Stimulated activated CD8-positive, alpha-beta memory T cell treated with anti-CD3 and anti-CD28 coated beads, Interleukin-7, amount 100 ng/mL, for 1 hour (primary cell): ENCODE measurements at places on chromosomes 3 and 15.

- DNase-seq = no peak
These were observed 3.9 kb downstream of the CIAO2A start for GRCh38 chr15:64089543-64090280.

DNA sequence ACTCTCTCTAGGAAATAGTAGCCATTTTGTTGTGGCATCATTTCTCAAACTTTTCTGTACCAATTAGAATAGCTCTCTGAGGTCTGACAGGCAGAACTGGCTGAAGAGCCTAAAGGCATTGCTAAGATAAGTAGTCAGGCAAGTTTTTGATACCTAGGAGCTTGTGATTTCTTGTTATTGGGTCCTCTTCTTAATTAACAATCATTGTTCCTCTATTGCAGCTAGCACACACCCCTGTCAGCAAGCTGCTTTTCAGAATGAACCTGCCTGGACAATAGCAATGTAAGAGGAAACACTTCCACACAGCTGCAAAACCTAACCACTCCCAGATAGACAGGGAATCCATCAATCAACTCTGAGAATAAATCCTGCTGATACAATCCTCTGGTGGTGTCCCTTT lies 403.9 kb upstream of the TBL1XR1 start:
- DNase-seq = no peak

- no peak for DNase-seq
These were observed 29.5 kb downstream of the NANOGP8 start for GRCh38 chr15:35055416-35056105.

GRCh38 chr15:100940767-100941379 lies 21.7 kb downstream of the LRRK1 start:
- DNase-seq = no peak

DNA sequence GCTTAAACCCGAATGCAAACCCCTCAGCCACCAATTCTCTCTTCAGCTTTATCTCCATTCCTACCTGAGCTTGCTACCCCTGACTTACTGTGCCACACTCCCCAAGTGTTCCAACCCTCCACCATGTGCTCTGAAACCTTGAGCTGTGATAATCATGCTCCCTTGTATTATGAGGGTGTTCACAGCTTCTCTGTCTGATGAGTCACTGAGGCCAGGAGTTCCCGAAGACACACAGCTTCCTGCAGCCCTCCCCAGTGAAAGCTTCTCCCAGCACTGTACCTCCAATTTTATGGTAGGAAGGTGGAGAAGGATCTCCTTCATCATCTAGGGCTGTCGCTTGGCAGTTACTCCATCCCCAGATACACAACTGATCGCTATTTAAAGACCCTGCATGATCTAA lies 24.9 kb downstream of the STAC start:
- no peak for DNase-seq

GRCh38 chr3:9387322-9387655 lies 10.1 kb upstream of the SETD5 start:
- DNase-seq = no peak

GRCh38 chr3:66041116-66041515 lies 2.4 kb upstream of the MAGI1 start:
- no peak for DNase-seq

- DNase-seq = no peak
These were observed 3.6 kb downstream of the CLDN1 start for GRCh38 chr3:190318666-190319065.

- DNase-seq = no peak
These were observed 31.6 kb downstream of the CACNA1D start for GRCh38 chr3:53525765-53526703.

- no peak for DNase-seq
These were observed 47.0 kb downstream of the CALML4 start for GRCh38 chr15:68158046-68158628.

DNA sequence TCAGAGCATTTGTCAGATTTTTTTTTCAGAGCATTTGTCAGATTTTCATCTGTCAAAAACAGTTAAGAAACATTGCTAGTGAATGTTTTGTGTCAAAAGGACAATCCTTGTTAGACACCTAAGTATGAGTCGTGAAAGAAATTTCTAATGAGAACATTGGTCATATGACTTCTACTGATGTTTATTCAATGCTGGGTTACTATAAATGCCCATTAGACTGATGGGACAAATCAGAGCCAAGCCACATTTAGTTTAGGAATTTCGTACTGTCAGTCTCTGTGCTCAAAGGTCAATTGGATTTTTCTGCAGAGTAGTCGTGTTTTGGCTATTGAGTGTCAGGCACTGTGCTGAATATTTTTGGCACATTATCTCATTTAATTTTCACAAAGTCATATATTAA lies 31.6 kb downstream of the TSC22D2 start:
- DNase-seq = no peak

DNA sequence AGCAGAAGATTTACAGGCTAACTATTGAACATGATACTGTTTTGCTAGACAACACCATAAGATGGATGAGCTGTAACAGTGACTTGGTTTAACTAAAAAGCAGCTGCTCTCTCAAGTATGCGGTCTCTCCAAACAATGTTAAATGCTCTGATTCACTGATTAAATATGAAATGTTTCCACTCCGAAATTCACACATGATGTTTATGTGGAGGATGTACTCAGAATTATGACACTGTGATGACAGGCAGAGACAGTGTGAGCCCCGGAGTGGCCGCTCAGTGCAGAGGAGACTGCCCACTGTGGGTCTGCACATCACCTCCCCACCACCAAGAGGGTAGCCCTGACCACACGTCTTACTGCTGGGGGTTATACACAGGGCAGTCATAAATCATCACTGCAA lies 83.9 kb upstream of the MEX3B start:
- DNase-seq = no peak

- peak; percentile 57 for DNase-seq
These were observed 14.6 kb downstream of the XIRP1 start for GRCh38 chr3:39177708-39178332.

DNA sequence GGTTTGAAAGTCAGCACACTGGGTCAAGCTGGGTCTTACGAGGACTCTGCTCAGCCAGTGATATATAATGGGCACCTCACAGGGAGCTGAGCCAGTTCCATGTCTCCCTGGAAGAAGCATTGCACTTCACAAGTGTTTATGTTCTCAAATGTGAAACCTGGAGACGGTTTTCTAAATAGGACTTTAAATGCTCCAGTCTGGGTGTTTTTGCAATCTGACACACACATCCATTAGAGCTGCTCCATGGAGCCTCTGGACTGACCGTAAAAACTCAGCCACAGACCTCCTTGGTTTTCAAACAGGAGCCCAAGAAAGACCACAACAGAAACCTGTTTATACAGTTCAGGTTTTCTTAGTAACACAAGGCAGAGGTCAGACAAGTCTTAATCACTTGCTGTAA lies 201.3 kb upstream of the LRIG1 start:
- DNase-seq = no peak

- no peak for DNase-seq
These were observed 108.1 kb upstream of the GMNC start for GRCh38 chr3:190970560-190970959.

DNA sequence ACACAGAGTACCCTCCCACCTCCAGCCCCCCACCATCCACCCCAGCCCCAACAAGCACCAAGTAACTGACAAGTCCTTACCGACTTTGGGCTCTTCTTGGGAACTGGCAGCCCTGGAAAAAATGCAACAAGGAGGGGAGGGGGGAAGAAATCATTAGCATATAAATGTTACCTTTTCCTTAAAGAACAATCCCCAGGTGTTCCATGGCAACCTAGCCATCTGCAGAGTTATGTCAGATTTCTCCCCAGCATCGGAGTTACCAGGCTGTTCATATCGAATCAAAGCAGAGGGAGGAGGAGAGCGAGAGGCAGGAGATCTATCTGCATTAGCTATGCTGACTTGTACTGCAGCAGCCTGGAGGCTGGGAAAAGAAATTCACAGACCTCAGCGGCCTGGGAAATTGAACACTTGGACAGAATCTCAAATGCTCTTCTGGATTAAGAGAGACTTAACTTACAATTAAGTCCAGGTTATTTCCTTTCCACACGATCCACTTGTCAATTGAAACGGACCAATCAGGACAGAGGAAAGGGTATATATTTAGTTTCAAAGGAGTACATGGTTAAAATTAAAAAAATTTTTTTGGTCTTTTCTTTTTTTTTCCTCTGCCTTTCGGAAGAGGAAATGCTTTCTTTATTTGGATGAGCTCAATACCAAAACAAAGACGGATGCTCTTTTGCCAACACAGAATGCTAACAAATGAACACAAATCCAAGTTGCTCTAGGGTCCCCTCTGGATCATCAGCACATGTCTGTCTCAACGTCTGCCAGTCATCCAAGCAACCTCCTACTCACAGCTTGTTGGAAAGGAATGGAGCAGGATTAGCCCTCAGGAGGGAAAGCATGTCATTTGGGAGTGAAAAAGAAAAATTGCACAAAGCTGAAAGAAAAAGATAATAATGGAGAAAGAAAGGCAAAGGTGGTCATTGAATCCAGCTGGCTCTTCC lies 637.1 kb downstream of the MAGI1 start:
- DNase-seq = no peak

GRCh38 chr3:36221975-36222374 lies 158.3 kb upstream of the STAC start:
- no peak for DNase-seq

DNA sequence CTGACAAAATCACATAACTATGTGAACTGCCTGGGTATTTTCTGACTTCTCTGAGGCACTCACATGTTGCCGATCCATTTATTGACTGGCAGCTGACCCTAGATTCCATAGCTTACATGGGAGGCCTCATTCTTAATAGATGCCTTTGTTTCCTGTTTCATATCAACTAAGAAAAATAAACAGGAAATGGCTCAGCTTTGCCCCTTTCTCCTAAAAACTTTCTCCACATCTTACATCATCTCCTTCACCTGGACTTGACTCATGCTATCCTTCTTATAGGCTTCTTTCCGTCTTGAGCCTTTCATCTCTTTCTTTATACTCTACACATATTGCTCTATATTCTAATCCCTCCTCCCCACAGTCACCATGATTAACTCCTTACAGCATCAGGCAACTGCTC lies 38.0 kb downstream of the TXNRD3 start:
- DNase-seq = no peak

GRCh38 chr3:194174406-194174805 lies 38.5 kb downstream of the HES1 start:
- no peak for DNase-seq

GRCh38 chr3:194087995-194088855 lies 47.7 kb upstream of the HES1 start:
- no peak for DNase-seq

DNA sequence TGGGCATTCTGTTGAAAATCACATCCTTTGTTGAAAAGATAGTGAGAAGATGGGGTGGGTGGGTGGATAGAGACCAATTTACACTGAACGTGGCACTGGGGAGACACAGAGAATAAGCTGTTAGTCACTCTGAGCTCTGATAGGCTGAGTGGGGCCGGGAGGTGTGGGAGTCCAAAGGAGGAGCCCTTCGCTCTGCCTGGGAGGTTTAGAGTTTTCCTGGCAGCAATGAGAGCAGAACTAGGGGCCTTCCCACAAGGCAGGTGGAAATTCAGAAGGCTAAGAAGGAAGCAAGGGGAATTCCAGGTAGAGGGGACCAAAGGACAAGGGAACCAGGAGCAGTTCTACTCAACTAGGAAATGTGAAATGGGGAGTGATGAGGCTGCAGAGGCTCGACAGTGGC lies 272.7 kb downstream of the RPLP1 start:
- no peak for DNase-seq

DNA sequence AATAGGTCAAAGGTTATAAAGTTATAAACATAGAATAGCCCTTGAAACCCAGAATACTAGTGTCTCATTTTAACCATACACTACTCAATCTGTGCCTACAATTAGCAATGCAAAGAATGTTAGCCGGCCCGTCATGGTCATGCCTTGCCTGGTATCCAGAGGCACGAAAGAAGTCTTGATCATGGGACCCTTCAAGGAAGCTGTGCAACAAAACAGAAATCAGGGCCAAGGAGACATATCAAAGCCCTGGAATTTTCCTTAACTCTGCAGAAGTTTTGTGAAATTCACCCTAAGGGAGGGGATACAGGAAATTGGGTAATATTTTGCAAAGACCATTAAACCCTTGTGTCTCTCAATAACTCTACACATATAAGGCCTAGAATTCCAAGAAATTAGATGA lies 482.4 kb downstream of the ROBO1 start:
- DNase-seq = no peak
